Stimulated activated naive B cell treated with anti-CD40 and anti-IgM and Interleukin-4, amounts not matched to agents 10 μg/mL and 1 μg/mL and 100 μg/mL, for 72 hours (primary cell): ENCODE measurements at places on chromosomes 2 and 18.
A peak's percentile ranks its signal among the peaks of the same experiment; 100 is the strongest.

GRCh38 chr2:8247905-8248622 lies 433.8 kb upstream of the ID2 start:
- H3K4me1 ChIP-seq, result peaks cover 40% of the 10 kb centered on the region
- peak overlapping the region; percentile 37 for H3K27ac ChIP-seq
- H3K36me3 ChIP-seq, result peaks cover 16% of the 10 kb centered on the region
- DNase-seq, result no peak

GRCh38 chr18:9189491-9189890 lies 52.9 kb downstream of the ANKRD12 start:
- H3K4me3 ChIP-seq, result no peak overlapping the region
- H3K27me3 ChIP-seq, result no peaks in the 10 kb centered on the region
- DNase-seq, result no peak

DNA sequence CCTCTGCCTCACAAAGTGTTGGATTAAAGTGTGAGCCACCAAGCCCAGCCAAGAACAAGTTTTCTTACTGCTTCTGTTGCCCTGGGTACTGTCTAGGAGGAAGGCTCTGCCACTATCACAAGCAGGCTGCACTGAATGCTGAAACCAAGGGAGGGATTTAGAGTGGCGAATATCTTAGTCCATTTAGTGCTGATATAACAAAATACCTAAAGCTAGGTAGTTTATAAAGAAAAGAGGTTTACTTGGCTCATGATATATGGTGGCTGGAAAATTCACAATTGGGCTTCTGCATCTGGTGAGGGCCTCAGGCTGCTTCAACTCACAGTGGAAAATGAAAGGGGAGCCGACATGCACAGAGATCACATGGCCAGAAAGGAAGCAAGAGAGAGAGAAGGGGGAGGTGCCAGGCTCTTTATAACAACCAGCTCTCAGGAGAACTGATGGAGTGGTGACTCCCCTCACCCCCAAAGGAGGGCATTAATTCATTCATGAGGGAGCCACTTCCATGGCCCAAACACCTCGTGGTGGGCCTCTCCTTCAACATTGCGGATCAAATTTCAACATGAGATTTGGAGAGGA lies 146.0 kb upstream of the SERPINE2 start:
- peaks cover 26% of the 10 kb centered on the region for H3K27me3 ChIP-seq
- H3K27ac ChIP-seq, result no peak overlapping the region
- H3K4me1 ChIP-seq, result no peaks in the 10 kb centered on the region

GRCh38 chr2:225558399-225559071 lies 159.0 kb downstream of the NYAP2 start:
- H3K27me3 ChIP-seq, result peaks cover 5% of the 10 kb centered on the region
- H3K4me1 ChIP-seq, result no peaks in the 10 kb centered on the region
- H3K36me3 ChIP-seq, result no peaks in the 10 kb centered on the region
- DNase-seq, result no peak
- H3K4me3 ChIP-seq, result no peak overlapping the region
- no peak overlapping the region for H3K27ac ChIP-seq

DNA sequence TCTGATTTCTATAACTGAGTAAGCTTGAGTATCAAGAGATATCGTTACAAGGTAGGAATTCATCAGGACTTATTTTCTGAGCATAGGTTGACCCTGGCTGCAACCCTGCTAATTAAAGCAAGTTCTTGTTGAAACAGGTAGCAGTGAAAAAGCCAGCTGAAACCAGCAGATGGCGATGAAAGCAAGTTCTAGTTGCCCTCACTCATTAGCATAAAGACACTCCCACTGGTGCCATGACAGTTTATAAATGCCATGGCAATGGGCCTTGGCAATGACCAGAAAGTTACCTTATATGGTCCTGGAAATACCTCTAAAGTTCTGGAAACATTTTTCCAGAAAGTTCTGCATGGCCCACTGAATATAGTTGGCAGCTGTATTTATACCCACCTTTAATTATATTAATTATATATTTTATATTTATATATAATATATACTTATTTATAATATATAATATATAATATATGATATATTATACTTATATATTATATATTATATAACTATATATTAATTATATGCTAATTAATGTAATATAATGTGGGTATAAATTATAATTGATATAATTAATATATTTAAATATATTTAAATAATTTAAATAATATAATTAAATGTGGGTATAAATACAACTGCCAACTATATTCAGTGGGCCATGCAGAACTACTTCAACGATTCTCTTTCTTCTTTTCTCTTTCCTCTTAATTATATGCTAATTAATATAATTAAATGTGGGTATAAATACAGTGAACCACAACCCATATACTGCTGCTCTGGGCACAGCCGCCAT lies 188.0 kb downstream of the CDH7 start:
- H3K4me3 ChIP-seq, result no peak overlapping the region
- peak; percentile 3 for DNase-seq
- no peak overlapping the region for H3K27ac ChIP-seq
- H3K36me3 ChIP-seq, result no peaks in the 10 kb centered on the region

GRCh38 chr2:23782646-23783045 lies 144.3 kb downstream of the ATAD2B start:
- DNase-seq, result no peak
- peaks cover 15% of the 10 kb centered on the region for H3K36me3 ChIP-seq
- no peak overlapping the region for H3K4me3 ChIP-seq
- H3K4me1 ChIP-seq, result peaks cover 3% of the 10 kb centered on the region
- no peak overlapping the region for H3K27ac ChIP-seq

GRCh38 chr2:117055499-117056375 lies 758.8 kb upstream of the DDX18 start:
- H3K4me1 ChIP-seq, result no peaks in the 10 kb centered on the region
- H3K4me3 ChIP-seq, result no peak overlapping the region
- no peaks in the 10 kb centered on the region for H3K36me3 ChIP-seq
- no peak overlapping the region for H3K27ac ChIP-seq
- no peaks in the 10 kb centered on the region for H3K27me3 ChIP-seq

- H3K36me3 ChIP-seq, result no peaks in the 10 kb centered on the region
- peak overlapping the region; percentile 79 for H3K4me3 ChIP-seq
- no peak for DNase-seq
- H3K27me3 ChIP-seq, result no peaks in the 10 kb centered on the region
- no peak overlapping the region for H3K27ac ChIP-seq
- peaks cover 20% of the 10 kb centered on the region for H3K4me1 ChIP-seq
These were observed 1.6 kb downstream of the ITGAV start for GRCh38 chr2:186591506-186591890.

DNA sequence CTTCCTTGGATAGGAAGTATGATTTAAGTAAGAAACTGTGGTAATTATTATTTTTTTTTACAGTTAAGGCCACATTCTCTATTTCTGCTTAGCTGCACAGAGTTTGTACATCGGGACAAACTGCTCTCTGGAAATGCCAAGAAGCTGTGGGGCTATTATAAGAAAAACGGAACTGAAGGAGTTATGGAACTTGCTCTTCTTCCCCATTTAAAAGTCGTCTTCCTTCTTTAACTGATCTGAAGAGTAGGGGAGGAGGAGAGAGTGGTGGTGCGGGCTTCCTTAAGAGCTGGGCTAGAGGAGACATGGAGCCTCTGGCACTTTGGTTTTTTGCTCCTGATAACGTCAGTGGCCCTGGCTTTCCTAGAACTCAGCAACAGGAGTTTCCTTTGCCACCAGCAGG lies 54.4 kb downstream of the RAB31 start:
- no peak overlapping the region for H3K4me3 ChIP-seq
- DNase-seq, result no peak
- no peaks in the 10 kb centered on the region for H3K27me3 ChIP-seq

DNA sequence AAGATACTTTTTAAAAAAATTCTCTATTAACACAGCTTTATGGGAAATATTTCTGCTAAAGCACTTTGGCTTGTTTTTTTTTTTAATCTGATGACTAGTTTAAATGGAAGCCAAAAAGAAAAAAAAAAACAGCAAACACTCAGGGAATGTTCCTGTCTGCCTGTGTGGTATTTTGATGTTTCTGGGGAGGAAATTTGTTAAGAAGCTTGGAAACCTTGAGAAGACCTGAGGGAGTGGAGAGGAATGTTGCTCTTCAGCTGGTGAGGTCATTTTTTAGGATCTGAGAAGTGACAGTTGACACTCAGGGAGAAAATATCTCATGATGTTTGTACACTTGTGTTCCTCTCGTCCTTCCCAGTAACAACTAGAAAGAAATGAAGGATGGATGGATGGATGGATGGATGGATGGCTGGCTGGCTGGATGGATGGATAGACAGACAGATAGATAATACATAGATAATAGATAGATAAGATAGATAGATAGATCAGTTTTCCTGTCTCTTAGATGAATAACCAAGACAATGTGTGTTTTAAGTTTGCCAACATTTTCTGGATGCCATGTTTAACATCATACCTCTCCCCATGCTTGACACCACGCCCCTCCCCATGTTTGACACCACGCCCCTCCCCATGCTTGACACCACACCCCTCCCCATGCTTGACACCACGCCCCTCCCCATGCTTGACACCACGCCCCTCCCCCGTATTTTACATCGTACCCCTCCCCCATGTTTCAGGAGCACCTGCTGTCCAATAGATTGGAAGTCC lies 84.8 kb downstream of the CTIF start:
- no peak overlapping the region for H3K27ac ChIP-seq
- H3K4me3 ChIP-seq, result no peak overlapping the region
- H3K36me3 ChIP-seq, result peaks cover 3% of the 10 kb centered on the region
- no peak for DNase-seq
- no peaks in the 10 kb centered on the region for H3K27me3 ChIP-seq

GRCh38 chr2:20157193-20157891 lies 67.6 kb downstream of the SDC1 start:
- H3K4me3 ChIP-seq, result no peak overlapping the region
- DNase-seq, result no peak
- H3K4me1 ChIP-seq, result no peaks in the 10 kb centered on the region
- no peak overlapping the region for H3K27ac ChIP-seq
- H3K36me3 ChIP-seq, result no peaks in the 10 kb centered on the region

GRCh38 chr2:200496696-200497095 lies 13.2 kb downstream of the KCTD18 start:
- no peak overlapping the region for H3K27ac ChIP-seq
- no peaks in the 10 kb centered on the region for H3K4me1 ChIP-seq
- DNase-seq, result no peak
- H3K27me3 ChIP-seq, result no peaks in the 10 kb centered on the region

- no peaks in the 10 kb centered on the region for H3K4me1 ChIP-seq
- no peaks in the 10 kb centered on the region for H3K36me3 ChIP-seq
- no peak overlapping the region for H3K27ac ChIP-seq
- H3K27me3 ChIP-seq, result no peaks in the 10 kb centered on the region
- no peak for DNase-seq
- no peak overlapping the region for H3K4me3 ChIP-seq
These were observed 635.5 kb upstream of the NETO1 start for GRCh38 chr18:73503326-73503725.

DNA sequence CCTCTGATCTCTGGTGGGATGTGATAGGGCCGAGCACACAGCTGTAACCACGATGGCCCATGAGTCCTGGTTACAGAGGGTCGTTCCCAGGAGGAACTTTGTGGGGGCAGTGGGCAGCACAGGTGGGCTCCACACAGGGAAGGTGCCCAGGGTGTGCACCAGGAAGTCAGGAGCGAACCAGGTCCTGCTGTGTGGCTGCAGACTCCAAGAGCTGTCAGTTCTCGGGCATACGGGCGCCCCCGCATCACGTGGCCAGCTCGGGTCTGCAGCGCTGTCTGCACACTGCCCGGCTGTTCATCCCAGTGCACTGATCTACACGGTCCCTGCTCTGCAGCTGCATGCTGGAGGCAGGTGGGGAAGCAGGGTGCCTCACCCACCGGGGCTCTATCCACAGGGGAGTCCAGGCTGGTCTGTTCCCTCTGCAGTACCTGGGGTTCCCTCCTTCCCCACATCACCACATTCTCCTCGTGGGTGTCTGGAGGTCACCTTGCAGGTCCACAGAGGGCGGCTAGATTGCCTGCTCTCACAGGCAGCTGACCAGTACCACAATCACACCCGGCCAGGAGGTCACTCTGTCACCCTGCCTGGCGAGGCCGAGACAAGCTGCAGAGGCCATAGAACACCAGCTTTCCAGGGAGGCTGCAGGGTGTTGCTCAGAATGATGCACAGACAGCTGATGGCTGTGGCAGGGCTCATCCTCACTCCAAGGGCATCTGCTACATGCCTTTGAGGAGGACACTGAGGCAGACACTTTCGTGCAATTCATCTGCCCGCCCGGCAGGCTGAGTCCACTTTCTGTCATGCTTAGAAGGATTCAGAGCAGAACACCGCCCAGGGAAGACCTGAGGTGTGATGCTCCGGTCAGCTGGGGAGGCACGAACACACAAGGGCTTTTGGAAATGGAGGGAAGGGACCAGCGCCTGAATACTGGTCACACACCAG lies 202.7 kb downstream of the EIPR1 start:
- H3K4me1 ChIP-seq, result no peaks in the 10 kb centered on the region
- DNase-seq, result no peak
- H3K36me3 ChIP-seq, result peaks cover 43% of the 10 kb centered on the region

DNA sequence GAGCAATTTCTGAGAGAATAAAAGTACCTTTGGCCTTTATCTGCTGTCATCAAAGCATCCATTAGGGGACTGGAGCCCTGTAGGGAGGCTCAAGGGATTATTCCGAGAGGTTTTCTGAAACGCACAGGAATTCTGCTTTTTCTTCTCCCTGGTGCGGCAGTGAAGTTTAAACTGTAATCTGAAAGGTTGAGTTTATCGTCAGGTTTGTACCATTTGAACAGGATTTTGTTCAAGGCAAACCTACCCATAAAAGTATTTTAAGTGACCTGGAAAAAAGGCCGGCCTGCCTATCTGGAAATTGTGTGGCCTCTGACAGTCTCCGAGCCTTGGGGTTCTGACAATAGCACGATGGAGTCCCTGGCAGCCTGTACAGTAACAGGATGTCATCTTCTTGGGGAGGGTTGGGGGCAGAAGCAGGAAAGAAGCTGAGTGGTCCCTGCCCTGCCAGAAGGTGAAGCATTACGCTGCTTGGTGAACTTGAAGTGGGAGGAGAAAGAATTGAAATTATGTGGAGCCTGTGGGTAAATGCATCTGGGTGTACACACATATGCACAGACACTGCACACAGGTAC lies 272.0 kb downstream of the CYRIA start:
- no peak overlapping the region for H3K4me3 ChIP-seq
- no peak for DNase-seq

- H3K27me3 ChIP-seq, result no peaks in the 10 kb centered on the region
- peaks cover 11% of the 10 kb centered on the region for H3K36me3 ChIP-seq
- no peaks in the 10 kb centered on the region for H3K4me1 ChIP-seq
- DNase-seq, result no peak
- no peak overlapping the region for H3K27ac ChIP-seq
These were observed 51.6 kb downstream of the LNPK start for GRCh38 chr2:175950512-175950911.

DNA sequence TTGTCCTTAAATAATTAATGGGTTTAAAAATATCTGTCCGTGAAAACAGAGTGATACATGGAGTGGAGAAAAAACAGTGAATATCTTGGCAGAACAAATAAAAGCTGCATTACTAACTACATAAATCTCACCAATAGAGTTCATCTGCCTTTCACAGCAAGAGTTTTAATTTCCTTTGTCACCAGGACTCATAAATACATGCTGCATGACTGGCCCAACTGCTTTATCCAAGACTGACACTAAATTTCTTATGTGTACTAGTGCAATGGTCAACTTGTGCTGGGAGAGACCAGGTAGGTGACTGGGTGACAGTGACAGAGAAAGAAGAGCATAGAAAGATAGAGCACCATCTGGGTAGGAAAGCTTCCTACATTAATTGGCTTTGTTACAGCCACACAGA lies 402.8 kb downstream of the RAD51AP2 start:
- no peaks in the 10 kb centered on the region for H3K27me3 ChIP-seq
- H3K4me3 ChIP-seq, result no peak overlapping the region
- no peaks in the 10 kb centered on the region for H3K4me1 ChIP-seq
